ENCODE measurements at places on chromosomes 12 and 14.

- DNase-seq: no peak
Measured at GRCh38 chr12:42728770-42729534, 139.4 kb upstream of the PRICKLE1 start.

DNA sequence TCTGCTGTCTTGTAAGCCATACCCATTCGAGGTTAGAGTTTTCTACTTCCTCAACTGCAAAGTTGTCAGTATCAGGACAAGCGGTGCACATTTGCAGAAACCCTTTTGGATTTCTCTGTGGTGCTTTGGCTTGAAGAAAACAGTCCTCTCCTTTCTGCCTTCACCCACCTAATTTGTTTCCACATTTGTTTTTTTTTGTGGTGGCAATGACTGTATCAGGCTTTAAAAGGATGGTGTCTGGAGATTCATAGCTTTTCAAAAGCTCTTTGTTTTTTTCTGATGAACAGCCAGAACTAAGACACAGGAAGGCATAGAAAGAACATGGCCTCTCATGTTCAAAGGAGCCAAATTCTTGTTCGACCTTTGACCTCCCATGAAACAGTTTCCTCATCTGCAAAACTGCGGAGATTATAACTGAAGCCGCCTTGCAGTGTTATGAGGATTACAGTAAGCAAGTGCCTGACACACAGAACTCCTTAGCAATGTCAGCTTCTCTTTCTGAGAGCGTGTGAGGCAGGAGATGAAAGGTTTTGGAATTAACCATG, 270.6 kb upstream of the TBX3 start:
- no peak for DNase-seq

DNA sequence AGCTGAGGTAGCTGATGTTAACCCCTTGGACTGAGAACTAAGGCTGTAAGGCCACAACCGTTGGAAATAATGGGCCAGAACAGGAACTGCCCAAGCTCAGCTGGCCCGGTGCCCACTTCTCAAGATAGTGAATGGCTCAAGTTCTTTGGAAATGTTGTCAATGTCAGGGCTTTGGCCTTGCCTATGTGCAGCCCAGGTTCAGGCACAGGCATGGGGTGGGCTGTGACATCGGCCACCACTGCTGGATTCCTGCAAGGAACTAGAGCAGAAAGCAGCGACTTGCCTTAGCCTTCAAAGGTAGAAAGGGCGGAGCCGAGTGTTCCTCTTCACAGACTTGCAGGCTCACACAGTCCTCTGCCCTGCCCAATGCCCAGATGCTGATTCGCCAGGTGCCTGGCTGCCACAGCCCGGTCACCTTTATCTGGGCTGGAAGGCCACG, 291.2 kb downstream of the ZFP36L1 start:
- no peak for DNase-seq

- DNase-seq: no peak
Measured at GRCh38 chr14:93834699-93835371, 46.5 kb upstream of the PRIMA1 start.

- peak; percentile 28 for DNase-seq
Measured at GRCh38 chr14:101072945-101073597, 169.5 kb upstream of the RTL1 start.

- DNase-seq: peak; percentile 80
Measured at GRCh38 chr12:15268927-15269552, 47.8 kb upstream of the RERG start.

- no peak for DNase-seq
Measured at GRCh38 chr12:8681129-8681884, 16.5 kb upstream of the RIMKLB start.

- peak; percentile 11 for DNase-seq
Measured at GRCh38 chr12:5188472-5188871, 144.8 kb downstream of the KCNA5 start.

DNA sequence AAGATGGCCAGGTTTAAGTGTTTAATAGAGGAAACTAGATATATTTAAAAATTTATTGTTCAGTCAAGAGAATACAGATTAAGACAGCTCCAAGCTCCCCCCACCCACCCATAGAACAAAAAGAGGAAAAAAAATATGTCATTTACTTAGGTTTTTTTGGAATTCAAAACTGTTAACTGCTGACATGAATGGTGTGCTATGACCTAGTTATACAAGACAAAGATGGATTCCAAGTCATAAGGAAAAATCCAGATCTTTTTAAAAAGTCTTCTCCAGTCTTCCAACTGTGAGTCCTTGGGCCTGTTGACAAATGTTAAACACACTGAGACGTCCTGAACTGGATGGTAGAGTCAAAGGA, 1.3 kb upstream of the SETD1B start:
- DNase-seq: no peak

GRCh38 chr14:69572030-69572840, 2.4 kb downstream of the CCDC177 start:
- DNase-seq: no peak

GRCh38 chr12:32843528-32844095, 53.0 kb downstream of the PKP2 start:
- no peak for DNase-seq

GRCh38 chr14:75032939-75033338, 18.3 kb downstream of the MLH3 start:
- DNase-seq: no peak
